ENCODE measurements at places on chromosomes 6 and 20.

DNA sequence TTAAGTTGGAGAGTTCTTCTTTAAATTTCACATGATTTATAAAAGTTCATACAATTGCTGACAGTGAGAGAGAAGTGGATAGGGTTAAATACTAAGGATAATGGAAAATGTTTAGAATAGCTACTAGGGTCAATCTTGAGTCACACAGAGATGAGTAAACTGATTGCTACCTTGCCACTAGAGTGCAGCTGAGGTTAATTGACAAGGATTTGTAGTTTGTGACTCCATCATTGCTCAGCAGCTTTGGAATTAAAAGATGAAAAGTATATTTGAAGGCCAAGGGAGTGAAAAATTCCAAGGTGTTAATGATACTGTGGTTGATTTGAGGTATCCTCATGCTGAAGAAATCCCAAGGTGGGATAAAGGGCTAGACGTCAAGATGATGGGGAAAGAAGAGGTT, 524.0 kb downstream of the UTRN start:
- DNase-seq = no peak

GRCh38 chr6:1960486-1961142, 284.8 kb downstream of the GMDS start:
- DNase-seq = no peak

DNA sequence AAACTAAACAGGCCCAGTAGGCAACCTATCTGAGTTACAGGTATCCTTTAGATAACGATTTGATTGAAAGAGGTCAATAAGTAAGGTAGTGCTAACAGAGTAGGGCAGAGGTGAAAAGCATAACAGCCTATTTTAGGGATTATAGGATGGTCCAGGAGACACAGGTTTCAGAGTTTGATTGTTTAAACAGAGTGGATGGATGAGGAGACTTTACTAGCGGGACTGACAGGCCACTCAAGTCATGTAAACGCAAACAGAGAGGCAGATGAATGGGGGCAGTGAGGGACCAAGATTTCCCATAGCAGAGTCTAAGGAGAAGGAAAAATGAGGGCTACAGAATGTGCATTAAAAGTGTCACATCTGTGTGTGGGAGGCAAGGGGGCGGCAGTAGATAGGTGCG, 4.8 kb downstream of the NEDD9 start:
- DNase-seq = no peak

DNA sequence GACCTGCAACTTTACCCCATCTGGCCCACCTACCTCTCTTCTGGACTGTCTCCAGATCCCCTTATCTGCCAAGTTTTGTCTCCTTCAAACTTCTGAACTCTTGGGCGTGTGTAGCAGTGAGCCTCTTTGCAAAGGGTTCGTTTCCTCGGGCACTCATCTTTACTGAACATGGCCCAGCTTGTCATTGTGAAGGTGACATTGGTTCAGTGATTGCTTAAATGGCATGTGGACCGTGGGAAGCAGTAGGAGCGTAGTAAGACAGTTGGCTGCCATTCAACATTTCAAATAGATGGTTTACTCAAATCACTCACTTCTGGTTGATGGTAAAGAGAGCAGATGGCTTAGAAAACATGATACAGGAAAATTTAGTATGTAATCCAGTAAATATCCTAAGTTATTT, 34.8 kb upstream of the KIF25 start:
- no peak for DNase-seq

- DNase-seq = no peak
Measured at GRCh38 chr6:138692978-138693909, 80.3 kb upstream of the CCDC28A start.

DNA sequence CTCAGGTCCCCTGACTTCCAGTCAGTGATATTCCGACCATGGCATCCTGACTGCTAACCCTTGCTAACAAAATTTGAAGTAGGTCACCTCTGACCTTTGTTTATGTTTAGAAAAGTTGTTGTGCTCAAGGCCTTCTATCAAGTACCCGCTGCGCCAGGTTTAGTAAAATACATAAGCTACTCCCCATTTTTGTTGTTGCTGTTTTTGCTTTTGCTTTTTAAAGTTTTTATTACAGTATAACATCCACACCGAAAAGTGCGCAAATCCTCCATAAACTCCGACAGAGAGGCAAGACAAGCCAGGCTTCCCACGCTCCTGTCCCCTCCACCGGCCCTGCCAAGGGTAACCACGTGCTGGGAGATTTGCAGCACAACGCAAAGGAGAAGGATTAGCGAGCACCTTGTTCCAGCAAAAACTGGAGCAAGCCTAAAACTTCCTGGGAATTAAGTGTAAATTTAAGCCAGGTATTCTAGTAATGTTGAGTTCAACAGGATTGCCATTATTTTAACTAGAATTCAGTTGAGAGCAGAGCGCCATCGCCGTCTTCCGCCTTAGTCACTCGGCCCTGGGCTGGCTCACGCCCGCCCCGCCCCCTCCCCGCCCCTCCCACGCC, 17.8 kb upstream of the HMGN4 start:
- peak; percentile 53 for DNase-seq

DNA sequence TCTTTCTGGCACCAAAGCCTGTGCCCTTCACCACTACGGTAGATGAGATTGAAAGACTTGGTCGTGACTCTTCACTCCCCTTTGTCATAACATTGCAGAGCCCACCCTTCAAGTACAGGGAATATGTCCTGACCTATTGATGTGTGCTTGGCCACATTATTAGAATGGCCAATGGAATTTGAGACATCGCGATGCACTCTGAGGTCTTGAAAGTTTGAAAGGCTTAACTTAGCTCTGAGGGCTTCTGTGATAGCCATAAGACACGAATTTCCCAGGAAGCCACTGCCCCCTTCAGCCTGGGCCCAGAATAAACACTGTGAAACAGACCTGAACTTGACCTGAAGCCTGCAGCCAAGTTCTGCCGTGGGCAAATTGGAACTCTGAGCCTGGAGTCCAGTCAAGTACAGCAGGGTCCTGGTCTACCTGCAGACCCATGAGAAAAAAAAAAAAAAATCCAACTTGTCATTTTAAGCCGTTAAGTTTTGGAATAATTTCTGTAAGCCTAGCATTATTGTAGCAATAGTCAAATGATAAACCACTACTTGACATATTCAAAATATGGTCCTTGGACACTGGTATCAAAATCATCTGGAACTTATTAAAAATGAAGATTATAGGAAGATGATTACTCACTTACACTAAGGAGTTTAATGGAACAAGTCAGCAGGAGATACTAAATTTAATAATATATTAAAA, 36.9 kb upstream of the TRAF3IP2 start:
- no peak for DNase-seq

GRCh38 chr6:47535316-47536225, 58.0 kb downstream of the CD2AP start:
- DNase-seq = no peak

DNA sequence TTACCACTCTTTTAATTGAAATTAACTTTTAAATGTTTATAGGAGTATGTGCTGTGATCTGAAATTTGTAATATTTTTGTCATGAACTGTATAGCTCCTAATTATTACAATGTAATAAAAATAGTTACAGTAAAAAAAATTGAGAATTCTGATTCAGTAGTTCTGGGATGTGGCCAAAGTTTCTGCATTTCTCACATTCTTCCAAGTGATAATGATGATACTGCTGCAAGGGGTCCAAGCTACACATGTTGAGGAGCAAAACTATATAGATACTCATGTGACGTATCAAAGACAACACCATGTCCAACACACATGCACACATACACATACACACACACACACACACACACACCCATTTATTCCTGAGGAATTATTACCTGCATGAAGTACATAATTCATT, 71.0 kb upstream of the FAM83B start:
- no peak for DNase-seq

DNA sequence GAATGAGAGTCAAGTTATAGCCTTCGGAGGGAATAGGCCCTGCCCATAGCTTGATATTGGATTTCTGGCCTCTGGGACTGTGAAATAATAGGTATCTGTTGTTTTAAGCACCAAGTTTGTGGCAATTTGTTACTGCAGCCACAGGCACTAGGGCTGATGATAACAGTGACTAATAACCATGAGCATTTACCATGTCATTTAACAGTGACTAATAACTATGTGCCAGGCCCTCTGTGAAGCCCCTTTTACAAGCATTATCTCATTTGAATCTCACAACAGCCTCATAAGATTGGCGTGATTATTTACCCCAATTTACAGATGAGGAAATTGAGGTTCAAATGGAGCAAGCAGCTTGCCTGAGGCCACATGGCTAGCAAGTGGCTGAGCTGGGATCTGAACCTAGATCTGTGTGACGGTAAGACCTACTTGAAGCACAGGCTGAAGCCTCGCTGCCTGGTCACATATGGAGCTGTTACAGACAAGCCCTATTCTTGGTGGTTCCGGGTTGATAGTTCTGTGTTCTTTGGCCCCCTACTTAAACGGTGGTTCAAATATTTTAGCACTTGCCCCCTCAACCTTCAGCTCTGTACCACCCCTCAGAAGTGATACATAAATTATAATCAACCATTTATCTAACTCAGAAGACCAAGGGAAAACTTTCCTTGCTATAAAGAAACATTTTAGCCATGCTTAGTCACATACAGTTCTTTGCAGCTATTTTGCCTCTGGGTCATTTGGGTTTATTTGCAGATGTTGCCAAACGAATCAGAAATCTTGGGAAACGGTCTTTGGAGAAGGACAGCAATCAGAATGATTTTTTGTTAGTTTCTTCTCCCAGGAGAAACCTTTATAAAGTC, 98.3 kb downstream of the ELOVL5 start:
- DNase-seq = no peak

GRCh38 chr20:10465135-10465534, 30.0 kb downstream of the SLX4IP start:
- DNase-seq = no peak

DNA sequence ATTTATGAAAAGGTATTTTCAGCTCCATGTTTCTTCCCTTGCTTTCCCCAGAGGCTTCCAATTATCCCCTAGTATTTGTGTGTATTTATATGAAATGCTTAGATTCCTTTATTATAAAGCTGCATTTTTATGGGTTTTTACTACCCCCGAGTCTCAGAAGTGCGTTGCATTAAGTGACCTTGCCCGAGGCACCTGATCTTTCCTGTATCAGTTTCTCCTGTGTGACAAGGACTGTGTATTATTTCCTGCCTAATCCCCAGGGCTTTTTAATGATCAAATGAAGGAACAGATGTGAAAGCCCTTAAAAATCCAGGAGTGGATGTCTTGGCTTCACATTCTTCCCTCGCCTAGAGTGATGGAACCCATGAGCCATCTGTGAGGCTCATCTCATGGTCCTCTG, 118.8 kb downstream of the TULP4 start:
- DNase-seq = no peak

GRCh38 chr6:148846778-148847761, 100.2 kb downstream of the UST start:
- DNase-seq = no peak

DNA sequence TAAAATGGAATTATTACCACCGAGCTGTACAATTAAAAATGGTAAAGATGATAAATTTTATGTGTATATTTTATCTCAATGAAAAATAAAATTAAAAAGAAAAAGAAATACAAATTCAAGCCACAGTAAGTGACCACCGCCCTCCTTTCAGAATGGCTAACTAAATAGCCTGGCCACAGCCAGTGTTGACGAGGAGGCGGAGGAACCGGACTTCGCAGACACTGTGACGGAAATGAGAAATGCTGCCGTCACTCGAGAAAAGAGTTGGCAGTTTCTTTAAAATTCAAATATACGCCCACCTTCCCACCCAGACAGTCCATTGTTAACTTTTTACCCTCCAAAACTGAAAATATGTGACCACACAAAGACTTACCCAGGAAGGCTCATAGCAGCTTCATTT, 50.0 kb downstream of the FOXF2 start:
- DNase-seq = no peak

DNA sequence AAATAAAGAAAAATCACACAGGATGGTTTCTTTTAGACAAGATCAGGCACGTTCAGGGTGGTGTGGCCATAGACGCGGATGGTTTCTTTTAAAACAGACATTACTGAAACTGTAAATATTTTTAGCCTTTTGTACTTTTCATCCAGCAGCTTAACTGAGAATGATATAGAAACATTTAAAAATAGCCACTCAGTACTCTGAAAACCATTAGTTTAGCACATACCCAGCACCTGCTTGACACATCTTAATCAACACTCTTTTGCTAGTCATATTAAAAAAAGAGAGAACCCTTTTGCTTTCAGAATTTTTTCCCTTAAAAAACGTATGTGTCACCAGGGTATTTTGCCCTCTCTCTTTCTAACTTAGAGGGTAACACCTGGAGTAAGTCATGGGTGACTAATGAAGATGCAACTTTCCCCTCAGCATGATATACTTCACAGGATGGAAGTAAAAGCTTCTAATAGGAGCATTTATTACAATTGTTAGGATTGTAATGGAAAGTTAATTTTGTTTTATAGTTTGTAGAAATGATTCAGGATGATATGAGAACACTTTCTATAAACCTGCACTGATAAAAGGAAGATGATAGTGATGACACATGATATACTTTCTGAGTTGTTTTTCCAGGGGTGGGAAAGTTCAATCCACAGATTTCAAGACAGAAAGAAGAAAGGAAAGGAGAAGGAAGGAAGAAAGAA, 45.2 kb downstream of the BACH2 start:
- no peak for DNase-seq

GRCh38 chr20:59253325-59253724, 47.1 kb upstream of the EDN3 start:
- no peak for DNase-seq

DNA sequence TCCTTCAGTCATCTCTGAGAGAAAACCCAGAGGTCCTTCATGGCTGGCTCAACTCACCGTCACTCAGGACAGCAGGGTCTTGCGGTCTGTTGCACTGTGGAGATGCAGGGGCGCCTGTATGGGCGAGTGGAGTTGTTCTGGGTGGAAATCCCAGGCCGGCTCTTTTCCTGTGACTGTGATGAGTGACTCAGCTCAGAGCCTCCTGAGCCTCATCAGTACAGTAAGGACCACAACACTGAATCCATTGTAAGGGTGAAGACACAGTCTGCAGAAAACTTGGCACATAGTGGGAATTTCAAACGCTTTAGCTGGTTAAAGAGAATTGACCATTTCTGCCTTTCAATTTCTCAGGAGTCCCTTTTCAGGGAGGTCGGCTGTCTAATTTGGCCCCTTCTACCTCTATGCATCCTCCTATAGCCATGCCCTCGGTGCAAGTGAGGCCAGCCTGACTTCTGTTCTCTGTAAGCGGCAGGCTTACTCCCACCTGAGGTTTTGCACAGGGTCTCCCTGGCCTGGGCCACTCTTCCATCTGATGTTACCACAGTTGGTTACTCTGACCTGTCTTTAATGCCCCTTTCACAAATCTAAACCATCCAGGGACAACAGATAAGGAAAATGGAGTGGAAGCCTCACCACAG, 35.5 kb upstream of the TBXT start:
- DNase-seq = no peak

- DNase-seq = no peak
Measured at GRCh38 chr6:55868771-55869479, 6.5 kb downstream of the BMP5 start.
